Esophagus muscularis mucosa (tissue), 4 donors: ENCODE measurements at places on chromosomes 7 and 10. TPM values are rescaled to one million over a fixed set of nuclear protein-coding genes. Genes with fewer than 3 reads are reported as not detected.

The PALD1 gene
- 19.1 TPM for total RNA-seq

GRCh38 chr7:74329225-74329624 lies 40.0 kb downstream of the CLIP2 start:
- no peaks in the 10 kb centered on the region for H3K27me3 ChIP-seq
- peaks cover 12% of the 10 kb centered on the region for H3K4me1 ChIP-seq
- H3K27ac ChIP-seq = no peak overlapping the region
- peaks cover 15% of the 10 kb centered on the region for H3K36me3 ChIP-seq

DNA sequence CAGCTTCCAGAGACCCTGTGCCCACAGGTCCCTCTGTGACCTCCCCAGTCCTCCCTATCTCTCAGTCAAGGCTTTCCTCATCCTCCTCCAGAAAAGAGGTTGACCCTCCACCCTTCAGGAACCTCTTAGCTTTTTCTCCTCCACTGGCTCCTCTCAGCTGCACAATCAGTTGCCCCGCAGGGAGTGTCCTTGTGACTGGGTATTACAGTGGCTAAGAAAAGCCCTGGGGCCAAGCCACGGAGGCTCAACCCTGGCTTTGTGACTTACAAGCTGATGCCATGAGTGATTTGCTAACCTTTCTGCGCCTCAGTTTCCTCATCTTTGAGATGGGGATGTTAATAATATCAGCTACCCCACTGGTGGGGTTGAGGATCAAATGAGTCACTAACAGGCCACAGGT lies 66.4 kb upstream of the ZMIZ1 start:
- H3K36me3 ChIP-seq = no peaks in the 10 kb centered on the region
- no peak overlapping the region for H3K4me3 ChIP-seq
- no peak overlapping the region for H3K27ac ChIP-seq
- no peaks in the 10 kb centered on the region for H3K4me1 ChIP-seq
- H3K27me3 ChIP-seq = no peaks in the 10 kb centered on the region
- no peak for DNase-seq

GRCh38 chr7:141114029-141114664 lies 40.3 kb downstream of the TMEM178B start:
- no peaks in the 10 kb centered on the region for H3K27me3 ChIP-seq
- DNase-seq = no peak
- H3K36me3 ChIP-seq = no peaks in the 10 kb centered on the region
- no peak overlapping the region for H3K27ac ChIP-seq
